Prostate gland (tissue), 2 donors: ENCODE measurements at places on chromosomes 3 and 15.

- DNase-seq: peak; percentile 84
These were observed 63.0 kb downstream of the NCEH1 start for GRCh38 chr3:172647823-172648222.

- DNase-seq: peak; percentile 54
These were observed 13.7 kb downstream of the PAK6 start for GRCh38 chr15:40252438-40253166.

DNA sequence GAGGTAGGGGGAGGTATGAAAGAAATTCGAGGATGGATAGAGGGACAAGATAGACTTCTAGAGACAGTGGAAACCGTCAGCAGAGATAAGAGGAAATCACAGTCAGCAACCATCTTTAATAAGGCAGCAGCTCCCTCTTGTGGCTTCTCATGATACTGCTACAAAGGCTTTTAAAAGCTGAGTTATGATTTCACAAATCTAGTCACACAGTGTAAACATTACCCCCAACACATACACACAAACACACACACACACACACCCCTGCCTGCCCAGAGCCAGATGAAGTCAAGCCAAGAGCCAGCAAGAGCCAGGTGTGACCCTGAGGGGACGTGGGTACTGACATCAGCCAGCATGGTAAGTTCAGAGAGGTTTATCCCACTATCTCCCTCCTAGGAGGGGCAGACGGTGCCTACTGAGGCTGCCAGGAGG is 18.9 kb upstream of the TGM5 start:
- peak; percentile 56 for DNase-seq

- no peak for DNase-seq
These were observed 1.1 kb upstream of the NR2C2 start for GRCh38 chr3:14946236-14946635.

DNA sequence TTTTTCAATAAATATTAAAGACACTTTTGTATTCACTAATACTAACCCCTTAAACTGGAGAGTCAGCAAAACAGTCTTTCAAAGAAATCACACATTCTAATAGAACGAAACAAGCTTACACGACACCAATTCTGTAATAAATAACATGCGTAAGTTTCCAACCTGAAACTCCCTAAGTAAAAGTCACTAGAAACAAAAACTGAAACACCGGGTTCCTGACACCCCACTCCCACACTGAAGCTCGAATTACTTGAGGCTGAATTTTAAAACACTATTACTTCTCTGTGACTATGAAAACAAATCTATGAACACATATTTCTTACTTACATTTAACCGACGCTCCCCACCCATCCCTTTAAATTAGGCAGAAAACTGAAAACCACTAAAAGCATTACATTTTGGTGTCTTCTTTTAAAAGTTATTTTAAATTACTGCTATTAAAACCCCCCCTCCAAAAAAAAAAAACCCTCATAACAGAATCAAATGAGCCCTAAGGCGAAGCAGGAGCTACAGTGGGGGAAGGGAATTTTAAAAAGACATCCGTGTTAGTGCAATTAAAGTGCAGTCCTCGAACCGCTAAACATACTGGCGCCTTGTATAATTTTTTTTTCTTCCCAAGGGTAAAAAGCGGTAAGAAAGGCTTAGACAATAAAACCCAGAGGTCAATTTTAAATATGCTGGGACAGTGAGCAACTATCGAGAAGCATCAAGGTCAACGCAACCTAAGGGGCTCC is 878 bp downstream of the SPPL2A start:
- DNase-seq: no peak
